Muscle of back (tissue), 13 donors: ENCODE measurements at places on chromosomes 2 and 18. TPM values are rescaled to one million over a fixed set of nuclear protein-coding genes. Genes with fewer than 3 reads are reported as not detected.

- no peak for DNase-seq
Observed at GRCh38 chr2:54638103-54638502, 85.4 kb upstream of the EML6 start.

- DNase-seq = peak; percentile 53
Observed at GRCh38 chr18:3451989-3452749, 2.2 kb downstream of the TGIF1 start.

DNA sequence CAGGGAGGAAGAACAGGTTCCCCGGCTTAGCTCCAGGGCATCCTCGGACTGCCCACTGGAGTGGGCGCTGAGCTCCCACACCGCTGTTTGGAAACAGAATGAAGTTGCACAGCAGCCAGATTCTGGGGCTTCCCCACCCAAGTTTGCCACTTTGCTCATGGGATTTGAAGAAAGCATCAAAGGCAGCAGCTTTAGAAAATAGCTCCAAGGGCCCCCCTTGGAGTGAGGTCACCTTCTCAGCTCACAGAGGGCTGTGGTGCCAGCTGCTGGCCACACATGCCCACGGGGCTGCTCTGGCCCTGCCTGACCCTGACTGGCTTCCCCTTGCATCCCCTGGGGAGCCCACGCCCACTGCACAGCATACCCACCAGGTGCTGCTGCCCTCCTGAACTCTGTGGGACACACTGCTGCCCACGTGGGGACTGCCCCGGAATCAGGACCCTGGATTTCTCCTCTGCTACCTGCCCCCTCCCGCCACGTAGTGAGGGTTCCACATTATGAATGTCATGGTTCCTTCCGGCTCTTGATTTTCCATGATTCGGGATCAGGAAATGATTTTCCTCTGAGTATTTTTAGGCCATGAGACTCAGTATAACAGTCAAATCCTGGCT lies 70.3 kb downstream of the TGOLN2 start:
- peak; percentile 77 for DNase-seq

TUBB8B gene
- 0.27 TPM for polyA plus RNA-seq

CD207 gene
- not detected for polyA plus RNA-seq
